CD4-positive, alpha-beta T cell (primary cell): ENCODE measurements at places on chromosomes 6 and 20. TPM values are rescaled to one million over a fixed set of nuclear protein-coding genes. Genes with fewer than 3 reads are reported as not detected.
A peak's percentile ranks its signal among the peaks of the same experiment; 100 is the strongest.

- no peak overlapping the region for H3K27ac ChIP-seq
- no peak overlapping the region for H3K4me3 ChIP-seq
- no peak for DNase-seq
These were observed 239.2 kb downstream of the KCNQ5 start for GRCh38 chr6:72861059-72861458.

LINC00237 gene
- total RNA-seq, result not detected

GRCh38 chr6:150865043-150865405 lies 478 bp upstream of the MTHFD1L start:
- H3K27ac ChIP-seq, result peak overlapping the region; percentile 40
- peaks cover 17% of the 10 kb centered on the region for H3K4me1 ChIP-seq
- H3K27me3 ChIP-seq, result no peaks in the 10 kb centered on the region
- H3K4me3 ChIP-seq, result peak overlapping the region; percentile 62

CYP39A1 gene
- not detected for total RNA-seq

RIPOR3 gene
- total RNA-seq, result not detected

LHFPL5 gene
- not detected for total RNA-seq

SESN1 gene
- total RNA-seq, result 98.3 TPM

GRCh38 chr20:18031888-18032509 lies 25.7 kb downstream of the OVOL2 start:
- H3K36me3 ChIP-seq, result no peaks in the 10 kb centered on the region
- H3K27ac ChIP-seq, result no peak overlapping the region
- no peak for DNase-seq
- no peaks in the 10 kb centered on the region for H3K4me1 ChIP-seq

GRCh38 chr20:61887596-61888093 lies 178.0 kb downstream of the TAF4 start:
- H3K27me3 ChIP-seq, result peaks cover 4% of the 10 kb centered on the region
- no peak overlapping the region for H3K27ac ChIP-seq
- H3K4me3 ChIP-seq, result no peak overlapping the region
- no peaks in the 10 kb centered on the region for H3K4me1 ChIP-seq

ATP6V1G2 gene
- total RNA-seq, result 3.3 TPM

KIF25 gene
- total RNA-seq, result not detected

DNA sequence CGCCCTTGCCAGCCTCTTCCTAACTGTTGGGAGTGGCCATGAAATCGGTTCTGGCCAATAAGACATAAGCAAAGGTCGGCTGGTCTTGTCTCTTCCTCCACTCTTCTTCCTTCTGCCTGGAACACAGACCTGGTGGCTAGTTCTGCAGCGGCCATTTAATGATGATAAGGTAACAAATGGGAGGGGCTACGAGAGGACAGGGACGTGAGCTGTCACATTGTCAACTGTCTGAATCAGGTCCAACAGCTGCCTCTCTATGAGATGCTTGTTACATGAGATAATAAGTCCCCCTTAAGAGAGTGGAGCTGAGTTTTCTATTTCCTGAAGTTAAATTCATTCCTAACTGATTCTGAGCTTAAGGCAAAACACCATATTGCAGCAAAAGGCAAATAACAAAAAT lies 12.5 kb upstream of the TMEM242 start:
- H3K4me1 ChIP-seq, result no peaks in the 10 kb centered on the region
- no peak overlapping the region for H3K4me3 ChIP-seq
- no peak for DNase-seq
- no peaks in the 10 kb centered on the region for H3K36me3 ChIP-seq
- no peak overlapping the region for H3K27ac ChIP-seq
- peaks cover 6% of the 10 kb centered on the region for H3K27me3 ChIP-seq

PRL gene
- not detected for total RNA-seq

DNA sequence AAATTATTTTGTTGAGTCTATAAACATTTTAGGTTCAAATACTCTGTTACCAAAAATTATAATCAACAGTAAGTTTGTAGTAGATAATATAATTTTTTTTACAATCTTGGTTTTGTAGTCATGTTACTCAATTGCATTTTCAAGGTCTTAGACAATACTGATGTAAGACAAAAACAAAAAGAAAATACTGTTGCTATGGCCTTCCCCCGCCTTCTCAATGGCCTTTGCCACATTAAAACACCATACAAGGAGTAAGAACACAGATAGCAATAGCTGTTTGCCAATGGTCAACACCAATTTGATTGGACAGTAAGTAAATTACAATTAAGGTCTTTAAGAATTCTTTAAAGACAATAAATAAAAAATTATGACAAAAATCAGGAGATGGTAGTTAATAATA lies 450.2 kb downstream of the CDC5L start:
- H3K4me1 ChIP-seq, result no peaks in the 10 kb centered on the region
- no peak overlapping the region for H3K4me3 ChIP-seq
- no peaks in the 10 kb centered on the region for H3K36me3 ChIP-seq

GRCh38 chr6:11727998-11728961 lies 50.3 kb downstream of the ADTRP start:
- DNase-seq, result no peak
- H3K36me3 ChIP-seq, result no peaks in the 10 kb centered on the region
- peaks cover 63% of the 10 kb centered on the region for H3K4me1 ChIP-seq

GRCh38 chr6:163751032-163751525 lies 336.6 kb downstream of the QKI start:
- peaks cover 16% of the 10 kb centered on the region for H3K4me1 ChIP-seq
- H3K27me3 ChIP-seq, result no peaks in the 10 kb centered on the region
- H3K36me3 ChIP-seq, result no peaks in the 10 kb centered on the region
- H3K27ac ChIP-seq, result no peak overlapping the region
- no peak for DNase-seq

DNA sequence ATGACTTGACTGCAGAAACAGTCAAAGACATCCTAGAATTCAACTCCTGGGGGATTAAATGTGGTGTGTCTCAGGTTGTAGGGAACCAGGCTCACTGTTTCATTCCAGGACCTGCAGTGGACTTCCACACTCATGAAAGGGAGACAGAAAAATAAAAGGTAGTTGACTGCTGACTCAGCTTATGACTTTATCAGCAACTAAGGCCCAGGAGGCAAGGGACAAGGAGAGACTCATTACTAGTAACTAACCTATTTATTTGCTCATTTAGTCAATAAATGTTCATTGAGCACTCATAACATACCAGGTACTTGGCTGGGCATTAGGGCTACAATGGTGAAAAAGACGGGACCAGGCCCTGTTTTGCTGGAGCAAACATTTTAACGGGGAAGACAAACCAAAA lies 2.9 kb downstream of the ZSCAN31 start:
- H3K4me3 ChIP-seq, result no peak overlapping the region
- H3K36me3 ChIP-seq, result no peaks in the 10 kb centered on the region
- H3K27me3 ChIP-seq, result no peaks in the 10 kb centered on the region
- DNase-seq, result no peak

GLYATL3 gene
- not detected for total RNA-seq

DNA sequence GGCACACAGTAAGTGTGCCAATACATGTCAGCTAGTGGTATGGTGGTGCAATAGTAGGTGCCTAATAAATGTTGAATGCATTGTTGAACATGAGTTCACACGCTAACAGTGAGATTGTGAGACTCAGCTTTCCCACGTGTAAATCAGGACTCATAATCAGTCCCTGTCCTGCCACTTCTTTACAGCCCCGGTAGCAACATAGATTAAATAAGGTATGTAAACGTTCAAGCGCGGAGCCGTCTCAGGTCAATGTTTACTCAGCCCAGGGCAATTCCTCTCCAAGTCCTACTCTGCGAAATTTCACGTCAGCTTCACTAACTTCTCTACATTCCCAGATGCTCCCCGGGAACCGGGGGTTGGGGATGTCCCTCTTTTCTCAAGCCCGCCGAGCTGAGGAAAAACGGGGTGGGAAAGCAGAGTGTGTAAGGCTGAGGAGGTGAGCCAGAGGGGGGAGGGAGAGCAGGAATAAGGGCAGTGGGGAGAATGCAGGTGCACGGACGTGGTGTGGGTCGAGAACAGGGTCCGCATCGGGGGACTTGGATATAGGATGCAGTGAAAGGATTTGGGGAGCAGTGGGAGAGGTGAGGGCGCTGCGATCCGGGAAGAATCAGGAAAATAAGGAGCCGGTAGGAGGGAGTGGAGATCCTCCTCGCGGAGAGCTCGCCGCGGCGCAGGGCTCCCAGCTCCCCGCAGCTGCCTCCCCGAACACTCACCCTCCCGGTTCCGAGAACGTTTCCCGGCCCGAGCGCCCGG lies 544 bp upstream of the TP53INP2 start:
- H3K4me3 ChIP-seq, result peak overlapping the region; percentile 94
- no peak for DNase-seq
- peaks cover 25% of the 10 kb centered on the region for H3K4me1 ChIP-seq
- H3K36me3 ChIP-seq, result no peaks in the 10 kb centered on the region
- H3K27ac ChIP-seq, result peak overlapping the region; percentile 69

SLC32A1 gene
- not detected for total RNA-seq

- no peak for DNase-seq
- H3K4me1 ChIP-seq, result peaks cover 53% of the 10 kb centered on the region
- peak overlapping the region; percentile 49 for H3K4me3 ChIP-seq
- peaks cover 31% of the 10 kb centered on the region for H3K36me3 ChIP-seq
- no peaks in the 10 kb centered on the region for H3K27me3 ChIP-seq
These were observed 728 bp downstream of the PSMA7 start for GRCh38 chr20:62142252-62143080.

- H3K4me1 ChIP-seq, result no peaks in the 10 kb centered on the region
- H3K36me3 ChIP-seq, result no peaks in the 10 kb centered on the region
- no peak for DNase-seq
- no peak overlapping the region for H3K27ac ChIP-seq
- no peaks in the 10 kb centered on the region for H3K27me3 ChIP-seq
These were observed 119.6 kb upstream of the FOXO3 start for GRCh38 chr6:108441141-108441540.

- H3K27ac ChIP-seq, result no peak overlapping the region
- peaks cover 52% of the 10 kb centered on the region for H3K4me1 ChIP-seq
- no peaks in the 10 kb centered on the region for H3K27me3 ChIP-seq
- H3K4me3 ChIP-seq, result no peak overlapping the region
- no peak for DNase-seq
These were observed 245.4 kb upstream of the PREP start for GRCh38 chr6:105648276-105648675.

- H3K27ac ChIP-seq, result no peak overlapping the region
- H3K27me3 ChIP-seq, result no peaks in the 10 kb centered on the region
- H3K4me3 ChIP-seq, result no peak overlapping the region
- H3K36me3 ChIP-seq, result no peaks in the 10 kb centered on the region
- no peaks in the 10 kb centered on the region for H3K4me1 ChIP-seq
These were observed 167.3 kb downstream of the CDH26 start for GRCh38 chr20:60125513-60125912.

GPLD1 gene
- 0.59 TPM for total RNA-seq
